ENCODE measurements at places on chromosomes 12 and 14.

GRCh38 chr12:47943623-47944340 is 19.6 kb upstream of the TMEM106C start:
- no peak for DNase-seq

DNA sequence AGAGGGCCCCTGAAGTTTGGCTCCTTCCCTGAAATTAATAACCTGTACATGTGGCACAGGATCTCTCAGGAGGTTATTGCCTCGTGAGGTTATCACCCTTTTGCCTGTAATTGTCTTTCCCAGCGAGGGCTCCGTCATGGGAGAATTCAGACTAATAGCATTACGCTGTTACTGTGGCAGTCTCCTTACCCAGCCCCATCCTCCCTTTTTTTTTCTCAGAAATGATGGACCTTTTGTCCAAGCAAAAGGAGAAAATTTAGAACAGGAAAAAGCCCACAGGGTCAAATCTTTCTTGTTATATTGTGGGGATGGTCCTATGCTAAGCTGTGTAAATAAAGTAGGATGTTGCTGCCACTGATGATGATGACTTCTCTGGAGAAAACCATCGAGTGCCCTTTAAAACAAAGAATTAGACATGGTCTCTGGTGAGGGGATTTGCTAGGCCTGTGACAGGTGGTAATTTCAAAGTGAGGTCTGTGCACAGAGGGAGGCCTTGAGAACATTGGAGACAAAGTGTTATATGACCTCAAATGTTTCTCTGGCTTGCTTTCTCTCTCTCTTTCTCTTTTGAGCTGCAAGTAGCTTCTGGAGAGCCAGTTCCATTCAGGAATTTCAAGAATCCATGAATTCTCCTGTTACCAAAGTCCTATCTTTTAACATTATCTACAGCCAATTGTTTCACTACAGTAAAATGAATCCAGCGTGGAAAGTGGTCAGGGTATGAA is 357.2 kb downstream of the BMP4 start:
- no peak for DNase-seq

DNA sequence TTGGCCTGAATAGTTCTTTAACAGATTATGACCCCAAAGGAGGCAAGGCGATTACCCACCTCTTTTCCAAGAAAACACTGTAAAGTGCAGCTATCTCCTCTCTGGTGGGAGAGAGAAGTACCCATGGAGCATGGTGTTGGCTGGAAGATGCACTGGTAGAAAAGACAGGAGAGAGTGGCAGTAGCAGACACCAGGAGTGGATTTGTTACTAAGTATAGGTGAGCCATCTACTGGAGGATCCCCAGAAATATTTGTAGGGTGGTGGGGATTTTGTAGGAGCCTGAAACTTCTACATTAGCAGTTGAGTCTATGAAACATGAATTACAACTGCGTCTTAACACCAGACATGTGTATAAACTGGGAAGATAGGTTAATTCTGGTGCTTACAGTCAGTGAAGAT is 148.0 kb downstream of the SLC38A4 start:
- DNase-seq, result no peak

GRCh38 chr12:114692186-114693058 is 8.4 kb upstream of the TBX3 start:
- DNase-seq, result no peak

DNA sequence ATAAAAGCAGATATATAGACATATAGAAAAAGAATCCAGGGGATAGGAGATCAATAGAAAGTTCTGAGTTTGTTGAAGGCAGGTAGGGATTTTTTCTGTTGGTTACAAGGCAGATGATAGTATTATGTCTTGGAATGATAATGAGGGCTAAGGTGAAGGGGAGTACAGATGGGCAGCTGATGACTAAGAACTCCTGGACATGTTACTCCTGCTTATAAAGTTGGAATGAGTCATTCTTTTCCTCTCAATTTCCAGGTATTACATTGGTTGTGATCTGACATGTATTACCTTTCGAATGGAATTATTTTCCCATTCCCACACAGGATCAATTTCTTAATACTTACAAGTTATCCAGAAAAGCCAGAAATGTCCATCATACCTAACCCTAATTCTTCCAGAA is 545.2 kb upstream of the MGAT4C start:
- no peak for DNase-seq

DNA sequence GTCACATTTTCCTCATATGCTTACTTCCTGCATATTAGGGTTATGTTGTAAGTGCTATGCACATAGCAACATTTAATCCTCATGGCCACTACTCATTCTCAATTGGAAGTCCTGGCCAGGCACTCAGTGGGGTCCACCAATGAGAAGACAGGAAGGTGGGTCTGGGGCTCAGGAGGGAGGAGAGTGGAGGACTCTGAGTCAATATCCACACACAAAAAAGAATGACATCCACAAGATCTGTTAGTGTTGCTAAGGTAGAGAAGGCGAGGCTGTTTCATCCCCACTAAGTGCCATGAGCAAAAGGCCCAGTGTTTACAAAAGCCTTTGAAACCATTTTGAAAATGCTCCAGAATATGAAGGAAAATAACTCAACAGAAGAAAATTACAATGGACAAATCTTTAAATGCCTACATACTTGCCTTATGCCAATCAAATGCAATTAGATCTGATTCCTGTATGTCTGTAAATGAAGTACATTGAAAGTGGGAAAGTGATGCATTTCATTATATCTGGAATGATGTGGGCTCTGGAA is 53.9 kb downstream of the EID3 start:
- no peak for DNase-seq

DNA sequence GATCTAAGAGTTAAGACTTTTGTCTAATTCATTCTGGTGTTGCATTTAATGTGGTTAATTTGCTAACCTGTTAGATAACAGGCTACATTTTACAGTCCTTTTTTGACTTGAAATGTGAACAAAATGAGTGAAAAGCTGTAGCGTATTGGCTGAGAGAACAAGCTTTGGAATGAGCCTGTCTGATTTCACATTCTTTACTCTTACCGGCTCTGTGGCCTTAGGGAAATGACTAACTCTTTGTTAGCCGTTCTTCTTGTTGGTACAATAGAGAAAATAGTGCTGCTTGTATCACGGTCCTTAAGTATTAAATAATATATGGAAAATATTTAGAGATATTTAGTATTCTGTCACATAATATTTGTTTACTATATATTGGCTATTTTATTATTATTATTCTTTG is 1.9 kb downstream of the MNAT1 start:
- DNase-seq, result no peak

DNA sequence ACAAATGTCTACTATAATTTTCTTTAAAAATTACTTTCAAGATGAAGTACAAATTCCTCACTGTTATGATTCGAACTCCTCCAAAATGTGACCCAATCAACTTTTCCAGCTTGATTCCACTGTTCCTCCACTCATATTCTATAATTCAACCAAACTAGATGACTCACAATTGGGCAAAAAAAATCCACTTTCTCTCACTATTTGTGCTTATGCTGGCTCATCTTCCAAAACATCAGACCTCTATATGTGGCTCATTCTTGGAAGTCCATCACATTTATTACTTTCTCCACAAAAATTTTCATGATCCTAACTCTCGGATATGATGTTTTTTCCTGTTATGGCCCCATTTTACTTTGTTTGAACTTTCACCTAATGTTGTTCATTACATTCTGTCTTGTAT is 26.9 kb upstream of the RXYLT1 start:
- DNase-seq, result no peak
